RWPE1 (cell line): ENCODE measurements at places on chromosomes 7 and 10.

- DNase-seq, result no peak
Measured at GRCh38 chr10:60878224-60878623, 65.8 kb downstream of the RHOBTB1 start.

DNA sequence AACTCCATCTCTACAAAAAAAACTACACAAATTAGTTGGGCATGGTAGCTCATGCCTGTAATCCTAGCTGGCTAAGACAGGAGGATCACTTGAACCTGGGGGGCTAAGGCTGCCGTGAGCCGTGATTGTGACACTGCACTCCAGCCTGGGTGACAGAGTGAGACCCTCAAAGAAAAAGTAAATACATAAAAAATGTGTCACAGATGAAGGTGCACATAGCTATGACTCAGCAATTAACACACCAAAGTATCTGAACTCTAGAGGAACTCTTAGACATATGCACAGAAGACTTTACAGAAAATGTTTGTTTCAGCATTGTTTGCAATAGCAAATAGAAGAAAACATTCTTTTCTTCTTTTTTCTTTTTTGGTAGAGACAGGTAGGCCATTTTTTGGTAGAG, 8.3 kb downstream of the C10orf62 start:
- DNase-seq, result no peak

GRCh38 chr7:132440151-132440550, 136.1 kb downstream of the PLXNA4 start:
- no peak for DNase-seq

- DNase-seq, result no peak
Measured at GRCh38 chr10:22016046-22016705, 12.6 kb upstream of the DNAJC1 start.

DNA sequence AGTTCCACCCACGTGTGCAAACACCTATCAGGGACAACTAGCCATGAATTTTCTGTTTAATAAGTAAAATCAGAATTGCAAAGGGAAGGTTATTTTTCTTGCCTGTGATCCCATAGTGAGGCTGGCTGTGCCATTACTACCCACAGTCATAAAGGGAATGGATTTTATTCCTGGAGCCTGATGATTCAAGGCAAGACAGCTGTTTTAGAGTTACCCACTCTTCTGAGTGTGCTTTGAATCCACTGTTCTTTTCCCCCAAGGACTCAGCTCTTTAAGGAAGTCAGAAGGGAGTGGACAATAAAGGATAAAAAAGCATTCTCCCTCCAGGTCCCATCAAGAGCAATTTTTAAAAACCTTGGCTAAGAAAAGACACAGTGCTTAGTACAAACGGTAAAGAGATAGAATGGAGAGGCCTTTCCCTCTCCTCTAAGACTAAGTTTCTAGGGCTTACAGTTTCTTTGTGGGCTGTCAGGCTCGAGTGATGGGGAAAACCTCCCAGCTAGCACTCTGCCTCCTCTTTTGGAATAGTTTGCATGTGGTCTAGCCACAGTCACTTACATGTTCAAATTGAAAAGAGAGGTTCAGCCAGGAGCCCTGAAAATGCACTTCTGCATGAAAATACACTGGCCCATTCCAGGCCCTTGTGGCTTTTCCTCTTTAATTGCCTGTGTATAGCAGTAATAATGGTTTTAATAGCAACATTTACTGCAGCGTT, 5.1 kb upstream of the LRRC4 start:
- DNase-seq, result no peak

DNA sequence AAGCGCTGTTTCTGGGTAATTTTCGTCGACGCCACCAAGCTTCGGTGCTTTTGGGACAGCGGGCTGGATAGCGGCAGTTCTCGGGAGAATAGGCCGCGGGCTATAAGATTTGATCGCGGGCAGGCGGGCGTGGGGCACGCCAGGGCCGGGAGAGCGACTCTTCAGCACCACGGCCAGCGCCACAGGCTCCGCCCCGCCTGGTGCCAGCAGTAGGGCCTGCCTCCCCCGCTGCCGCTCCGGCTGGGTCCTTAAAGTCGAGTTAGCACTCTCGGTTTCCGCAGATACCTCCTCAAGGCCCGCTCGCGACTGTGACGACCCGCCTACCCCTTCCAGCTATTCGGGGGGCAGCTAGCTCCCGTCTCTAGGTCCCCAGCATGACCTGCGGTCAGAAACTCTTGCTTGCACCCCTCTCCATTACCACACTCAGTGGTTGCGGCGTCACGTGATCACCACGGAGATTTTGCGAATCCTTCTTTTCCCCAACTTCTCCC, 9.4 kb downstream of the NXPH1 start:
- DNase-seq, result peak; percentile 27

DNA sequence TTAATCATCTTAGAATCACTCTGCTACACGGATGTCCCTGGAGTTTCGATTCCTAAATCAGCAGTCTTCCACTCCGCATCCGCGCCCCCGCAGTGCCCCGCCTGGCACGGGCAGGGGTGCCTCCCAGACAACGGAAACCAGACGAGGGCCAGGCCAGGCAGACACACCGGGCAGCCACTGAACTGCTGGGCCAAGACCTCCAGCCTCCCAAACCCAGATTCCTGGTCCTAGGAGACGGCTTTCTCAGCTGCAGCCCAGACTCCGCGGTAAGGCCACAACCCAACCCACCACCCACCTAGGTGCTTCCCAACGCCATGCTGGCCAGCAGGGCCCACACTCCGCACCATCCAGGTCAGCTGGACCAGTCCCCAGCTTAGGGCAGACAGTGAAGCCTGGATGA, 33.2 kb downstream of the MAD1L1 start:
- DNase-seq, result no peak

DNA sequence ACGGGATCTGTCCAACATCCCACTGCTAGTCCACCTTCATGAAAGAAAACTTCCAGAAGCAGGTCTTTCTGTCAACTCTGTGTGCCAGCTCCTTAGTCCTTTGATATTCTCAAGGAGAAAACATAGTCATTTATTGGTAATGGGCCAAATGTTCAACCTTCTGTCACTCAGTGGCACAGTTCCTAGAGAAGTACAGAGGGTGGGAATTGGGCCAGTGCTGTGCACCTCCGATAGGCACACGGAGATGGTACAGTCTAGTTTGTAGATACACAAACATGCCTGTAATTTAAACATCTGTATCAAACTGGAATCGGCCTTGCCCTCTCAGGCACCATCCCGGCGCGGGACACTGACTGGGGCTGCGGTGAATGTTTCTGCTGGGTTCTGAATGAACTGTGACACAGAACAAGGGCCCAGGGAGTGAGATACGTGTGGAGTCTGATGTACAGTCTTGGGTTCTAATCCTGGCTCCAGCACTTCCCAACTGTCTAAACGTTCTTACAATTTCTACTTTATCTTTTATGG, 213.9 kb upstream of the SHH start:
- no peak for DNase-seq

DNA sequence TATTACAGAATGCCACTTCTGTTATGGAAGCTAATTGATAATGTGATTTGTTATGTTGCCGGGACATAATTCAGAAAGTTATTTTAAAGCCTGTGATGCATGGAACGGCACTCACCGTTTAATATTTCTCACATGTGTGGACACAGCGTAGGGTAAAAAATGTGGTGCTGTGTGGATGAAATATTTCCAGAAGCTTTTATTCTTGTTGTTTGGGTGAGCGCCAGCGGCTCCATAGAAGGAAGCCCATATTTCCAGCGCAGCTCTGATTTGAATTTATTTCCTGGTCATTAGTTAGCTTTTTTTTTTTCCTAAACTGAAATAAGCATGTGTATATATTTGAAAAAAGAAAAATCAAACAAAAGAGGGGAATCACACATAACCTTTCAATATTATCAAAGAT, 20.2 kb upstream of the NKX6-2 start:
- no peak for DNase-seq

DNA sequence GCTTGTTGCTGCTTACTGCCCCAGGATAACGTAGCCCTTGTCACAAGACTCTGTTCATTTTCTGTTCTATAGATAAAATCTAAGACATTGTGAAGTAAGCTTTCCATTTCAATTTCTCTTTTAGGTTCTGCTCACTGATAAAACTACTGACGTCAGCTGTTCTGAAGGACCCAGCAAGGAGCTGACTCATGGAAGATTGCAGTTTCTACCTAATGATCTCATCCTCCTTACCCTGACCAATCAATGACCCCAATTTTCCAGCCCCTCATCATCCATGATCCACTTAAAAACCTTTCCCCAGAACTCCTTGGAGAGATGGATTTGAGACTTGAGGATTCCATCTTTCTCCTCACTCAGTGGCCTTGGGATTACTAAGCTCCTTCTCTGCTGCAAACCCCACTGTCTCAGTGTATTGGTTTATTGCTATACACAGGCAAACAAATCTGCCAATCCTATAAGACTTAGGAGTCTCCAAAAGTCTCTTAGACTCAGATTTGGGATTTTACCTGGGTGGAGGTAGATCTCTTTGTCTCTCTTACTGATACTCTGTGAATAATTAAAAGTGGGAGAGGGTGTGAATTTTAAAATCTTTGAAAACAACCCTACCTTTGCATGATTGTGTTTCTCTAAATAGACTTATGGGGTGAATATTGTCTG, 109.2 kb upstream of the TRIM24 start:
- DNase-seq, result no peak

DNA sequence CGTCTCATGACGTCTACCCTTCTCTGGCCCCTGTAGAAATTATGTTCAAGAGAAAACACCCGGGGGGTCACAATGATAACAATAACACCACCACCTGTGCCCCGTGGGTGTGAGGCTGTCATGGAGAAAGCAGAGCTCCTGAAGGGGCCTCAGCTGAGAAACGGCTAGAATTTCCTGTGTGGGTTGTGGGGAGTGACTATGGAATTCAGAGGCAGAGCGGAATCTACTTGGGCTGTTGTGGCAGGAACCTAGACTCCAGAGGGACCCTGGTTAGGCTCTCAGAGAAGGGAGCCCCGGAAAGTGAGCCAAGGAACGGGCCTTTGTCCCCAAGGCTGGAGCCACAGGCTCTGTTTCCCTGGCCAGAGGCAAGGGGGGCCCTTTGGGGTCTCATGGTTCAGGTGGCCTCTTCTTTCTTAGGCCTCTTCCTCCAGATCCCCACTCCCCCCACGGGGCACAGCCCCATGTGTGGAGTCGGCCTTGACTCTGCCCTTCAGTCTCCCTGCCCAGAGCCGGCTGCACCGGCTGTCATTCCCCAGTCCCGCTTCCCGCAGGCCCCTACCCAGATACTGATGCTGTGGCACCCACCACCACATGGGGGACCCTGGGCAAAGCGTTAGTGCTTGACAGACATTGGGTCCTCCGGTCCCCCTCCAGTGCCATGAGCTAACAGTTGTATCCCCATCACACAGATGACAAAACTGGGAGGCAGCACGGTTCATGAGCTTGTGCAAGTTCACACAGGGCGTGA, 6.5 kb upstream of the GIMAP8 start:
- no peak for DNase-seq

GRCh38 chr7:139159900-139160675, 50.6 kb upstream of the ZC3HAV1 start:
- no peak for DNase-seq

DNA sequence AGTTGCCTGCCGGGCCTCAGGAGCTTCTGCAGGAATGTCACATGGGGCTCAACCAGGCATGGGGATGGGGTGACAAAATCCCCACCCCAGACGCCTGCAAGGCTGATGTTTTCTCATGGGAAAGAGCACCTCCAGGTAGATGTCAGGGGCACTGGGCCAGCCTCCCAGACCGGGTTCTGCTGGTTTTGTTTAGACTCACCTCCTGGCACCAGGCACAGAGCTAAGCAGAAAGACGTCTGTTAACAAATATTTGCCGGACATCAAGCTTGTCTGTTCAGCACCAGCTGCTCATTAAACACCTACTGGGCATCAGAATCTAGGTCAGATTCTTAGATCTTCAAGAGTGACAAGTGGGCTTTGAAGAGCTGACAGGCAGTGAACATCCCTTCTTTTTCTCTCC, 34.9 kb upstream of the TCERG1L start:
- no peak for DNase-seq

GRCh38 chr10:28400176-28400575, 97.3 kb upstream of the MPP7 start:
- no peak for DNase-seq

DNA sequence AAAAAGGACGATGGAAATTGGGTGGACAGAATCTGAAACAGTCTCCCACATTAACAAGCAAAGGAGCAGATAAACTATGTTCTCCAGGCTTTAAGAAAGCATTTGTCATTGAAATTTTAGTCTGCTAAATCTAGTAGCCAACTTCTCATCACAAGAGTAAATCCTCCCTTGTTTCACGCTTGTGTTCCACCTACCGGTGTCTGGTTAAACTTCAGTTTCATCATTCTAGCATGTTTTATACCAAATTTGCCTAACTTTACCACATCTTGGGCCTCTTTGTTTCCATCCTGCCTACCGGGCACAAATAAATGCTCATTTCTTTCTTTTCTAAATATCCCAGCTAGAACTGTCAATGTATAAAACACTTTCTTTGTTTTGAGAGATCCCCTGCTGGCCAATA, 5.8 kb downstream of the LIPA start:
- DNase-seq, result no peak

DNA sequence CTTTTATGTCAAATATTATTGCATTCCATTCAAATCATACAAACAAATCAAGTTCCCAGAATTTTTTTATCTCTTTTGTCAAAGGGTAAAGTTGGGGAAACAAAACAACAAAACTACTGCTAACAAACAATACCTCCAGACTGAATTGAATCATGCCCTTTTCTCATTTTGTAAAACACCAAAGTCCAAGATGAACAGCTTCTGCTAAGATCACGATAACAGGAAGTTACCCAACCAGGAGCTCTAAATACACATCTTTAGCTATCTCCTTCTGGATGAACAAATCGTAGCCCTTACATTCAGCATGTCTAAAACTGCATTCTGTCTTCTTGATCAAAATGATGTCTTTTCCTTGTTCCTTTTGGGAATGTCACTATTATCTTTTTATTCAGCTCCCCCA, 97.4 kb downstream of the CTTNBP2 start:
- DNase-seq, result no peak

DNA sequence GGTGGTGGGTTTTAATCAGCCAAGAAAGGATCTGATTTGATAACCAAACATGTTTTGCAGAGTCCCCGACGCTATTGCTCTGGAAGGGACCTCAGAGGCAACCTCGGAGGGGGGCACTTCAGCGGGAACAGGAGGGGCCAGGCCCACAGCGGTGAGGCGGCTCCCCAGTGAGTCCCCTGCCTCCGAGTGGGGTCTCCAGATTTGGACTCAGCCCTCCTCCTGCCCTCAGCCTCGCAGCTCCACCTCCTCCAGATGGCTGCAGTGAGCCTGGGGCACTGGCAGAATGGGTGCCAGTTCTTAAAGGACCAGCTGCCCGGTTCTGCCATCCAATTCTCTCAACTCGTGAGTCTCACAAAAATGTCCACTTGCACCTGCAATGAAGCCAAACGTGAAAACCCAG, 61.0 kb upstream of the NANOS1 start:
- DNase-seq, result no peak
